ENCODE measurements at places on chromosomes 5 and 9.

DNA sequence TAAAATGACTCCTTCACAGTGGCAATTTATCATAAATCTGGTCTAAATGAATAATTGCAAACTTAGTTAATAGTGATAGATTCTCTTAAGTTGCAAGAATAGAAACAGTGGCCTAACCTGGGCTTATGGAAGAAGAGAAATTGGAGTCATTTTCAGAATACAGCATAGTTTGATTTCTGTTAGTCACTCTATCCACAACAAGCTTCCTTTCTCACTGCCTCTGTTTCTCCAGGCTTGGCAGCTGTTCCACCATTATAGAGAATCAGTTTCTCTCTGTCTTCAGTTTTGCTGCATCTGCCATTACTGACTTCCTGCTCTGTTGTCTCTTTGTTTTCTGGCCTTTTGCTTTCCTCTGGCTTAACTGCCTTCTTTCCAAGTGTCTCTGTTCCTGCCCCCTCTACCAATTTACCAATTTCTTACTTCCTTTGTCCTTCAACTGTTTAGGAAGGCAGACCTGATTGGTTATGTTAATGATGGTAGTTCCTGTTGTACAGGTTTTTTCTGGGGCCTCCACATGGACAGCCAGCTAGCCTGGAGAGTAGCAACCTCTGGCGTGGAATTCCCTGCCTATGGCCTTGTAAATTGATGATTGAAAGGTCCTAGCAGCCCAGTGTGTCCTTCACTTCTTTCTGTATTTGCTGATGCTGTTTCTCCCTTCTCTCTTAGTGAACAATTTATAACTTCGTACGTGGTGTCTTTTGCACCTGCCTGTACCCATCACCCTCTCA is 75.9 kb upstream of the RASGRF2 start:
- DNase-seq, result no peak

GRCh38 chr5:103133231-103133630 is 13.1 kb downstream of the PPIP5K2 start:
- DNase-seq, result no peak

DNA sequence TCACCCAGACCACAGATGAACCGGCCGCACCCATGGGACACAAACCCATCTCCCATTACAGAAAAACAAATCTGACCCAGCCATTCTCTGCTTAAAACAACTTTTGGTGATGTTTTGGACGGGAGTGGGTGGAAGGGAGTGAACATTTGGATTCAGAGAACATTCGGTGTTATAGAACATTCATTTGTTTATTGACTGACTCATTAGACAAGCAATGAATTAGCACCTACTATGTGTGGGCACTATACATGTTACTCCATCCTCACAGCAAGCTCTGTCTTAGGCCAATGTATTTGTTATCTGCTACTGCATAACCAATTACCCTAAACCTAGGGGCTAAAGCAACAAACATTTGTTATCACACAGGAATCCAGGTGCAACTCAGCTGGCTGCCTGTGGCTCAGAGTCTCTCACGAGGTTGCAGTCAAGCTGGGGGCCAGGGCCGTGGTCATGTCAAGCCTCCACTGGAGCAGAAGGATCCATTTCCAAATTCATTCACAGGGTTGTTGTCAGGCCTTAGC is 5.1 kb upstream of the ERGIC1 start:
- DNase-seq, result no peak

DNA sequence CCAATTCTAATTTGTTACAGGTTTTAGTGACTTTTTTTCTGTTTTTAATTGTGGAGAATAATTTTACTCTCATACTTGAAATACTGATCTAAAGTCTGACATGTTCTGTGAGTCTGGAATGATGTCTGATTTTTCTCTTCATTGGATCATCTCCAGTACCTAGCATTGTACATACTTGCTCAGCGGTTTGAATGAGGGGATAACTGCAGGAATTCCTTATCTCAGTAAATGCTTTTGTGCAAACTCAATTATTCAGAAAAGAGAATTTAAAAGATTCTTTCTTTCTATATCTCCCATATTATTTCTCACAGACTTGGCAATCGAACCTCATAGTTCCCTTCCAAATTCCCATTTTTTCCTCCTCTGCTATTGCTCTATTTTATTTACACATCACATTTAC is 397.9 kb upstream of the SGCD start:
- DNase-seq, result no peak

DNA sequence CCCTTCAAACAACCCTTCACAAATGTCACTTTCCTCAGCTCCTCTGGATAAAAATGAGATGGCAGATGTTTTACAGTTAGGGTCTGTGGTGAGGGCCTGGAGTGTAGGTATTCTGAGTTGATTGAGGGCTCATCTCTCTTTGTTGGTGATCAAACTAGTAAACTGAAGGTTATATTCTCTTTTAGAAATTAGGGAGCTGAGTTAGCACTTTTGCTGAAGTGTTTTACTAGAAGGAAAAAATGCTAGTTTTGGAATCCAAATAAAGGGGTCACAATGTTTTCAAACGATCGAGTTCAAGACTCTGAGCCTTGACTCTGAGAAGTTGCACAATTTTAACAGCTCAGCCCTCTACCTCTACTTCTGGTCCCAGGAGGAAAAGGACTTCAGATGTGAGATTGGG is 23.4 kb downstream of the RHOBTB3 start:
- no peak for DNase-seq

DNA sequence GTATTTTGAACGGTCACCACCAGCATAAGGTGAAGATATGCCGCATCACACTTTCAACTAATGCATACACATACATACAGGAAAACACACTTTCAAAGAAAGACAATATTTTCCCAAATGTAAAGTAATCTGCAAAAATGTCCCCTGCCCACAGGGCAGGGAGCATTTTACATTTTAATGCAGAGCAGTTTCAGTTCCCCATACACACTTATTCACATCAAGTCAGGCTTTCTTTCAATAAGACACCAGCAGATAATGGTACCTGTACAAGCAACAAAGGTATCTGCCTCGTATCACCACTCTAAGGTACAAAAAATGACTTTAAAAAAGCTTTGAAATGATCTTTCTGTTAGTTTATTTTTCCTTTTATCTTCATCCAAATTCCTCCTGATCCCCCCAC is 247.1 kb upstream of the CCNG1 start:
- DNase-seq, result no peak
